ENCODE measurements at places on chromosomes 4 and X. TPM values are rescaled to one million over a fixed set of nuclear protein-coding genes. Genes with fewer than 3 reads are reported as not detected.

RAI2 gene
- 32.1 TPM for total RNA-seq

FAM13A gene
- 33.4 TPM for total RNA-seq

ADH1A gene
- total RNA-seq = 3.6 TPM

WNK3 gene
- 1.8 TPM for total RNA-seq

ZNF157 gene
- 0.23 TPM for total RNA-seq

ZNF81 gene
- 10.0 TPM for total RNA-seq

SEC31A gene
- total RNA-seq = 199 TPM

HPSE gene
- total RNA-seq = 5.6 TPM

SPIN2A gene
- 0.69 TPM for total RNA-seq

GAGE12C gene
- not detected for total RNA-seq

UNC5C gene
- total RNA-seq = 6.7 TPM

PCDH7 gene
- total RNA-seq = 8.0 TPM

GRCh38 chr4:46270986-46271596 is 118.8 kb downstream of the GABRA2 start:
- no peak for DNase-seq
- H3K27ac ChIP-seq = no peak overlapping the region
- H3K4me1 ChIP-seq = no peaks in the 10 kb centered on the region
- no peak overlapping the region for H3K4me3 ChIP-seq

- H3K27ac ChIP-seq = no peak overlapping the region
- no peaks in the 10 kb centered on the region for H3K4me1 ChIP-seq
- H3K27me3 ChIP-seq = no peaks in the 10 kb centered on the region
- H3K36me3 ChIP-seq = no peaks in the 10 kb centered on the region
- no peak for DNase-seq
Observed at GRCh38 chr4:24078347-24078962, 188.6 kb upstream of the PPARGC1A start.

DNA sequence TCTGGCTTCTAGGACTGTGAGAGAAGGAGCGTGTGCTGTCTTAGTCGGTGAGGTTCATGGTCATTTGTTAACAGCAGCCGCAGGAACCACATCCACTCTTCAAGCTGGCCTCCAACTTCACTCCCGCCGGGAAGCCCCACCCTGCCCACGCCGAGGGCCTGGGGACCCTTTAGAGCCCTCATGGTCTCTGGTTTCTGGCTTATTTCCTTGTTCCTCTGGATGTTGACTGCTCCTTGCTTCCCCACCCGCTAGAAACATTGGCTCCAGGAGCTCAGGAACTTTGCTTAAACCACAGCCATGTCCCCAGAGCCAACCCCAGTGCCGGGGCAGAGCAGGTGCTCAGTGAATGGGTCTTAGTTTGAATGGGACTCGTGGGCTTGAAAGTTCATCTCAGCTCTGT is 40.8 kb downstream of the HTRA3 start:
- H3K4me1 ChIP-seq = peaks cover 2% of the 10 kb centered on the region
- no peaks in the 10 kb centered on the region for H3K36me3 ChIP-seq
- no peak overlapping the region for H3K27ac ChIP-seq
- H3K27me3 ChIP-seq = no peaks in the 10 kb centered on the region
- peak; percentile 40 for DNase-seq

- H3K27me3 ChIP-seq = no peaks in the 10 kb centered on the region
- peaks cover 25% of the 10 kb centered on the region for H3K36me3 ChIP-seq
- H3K27ac ChIP-seq = peak overlapping the region; percentile 60
- H3K4me3 ChIP-seq = no peak overlapping the region
Observed at GRCh38 chr4:2245057-2245786, 3.3 kb upstream of the HAUS3 start.

DNA sequence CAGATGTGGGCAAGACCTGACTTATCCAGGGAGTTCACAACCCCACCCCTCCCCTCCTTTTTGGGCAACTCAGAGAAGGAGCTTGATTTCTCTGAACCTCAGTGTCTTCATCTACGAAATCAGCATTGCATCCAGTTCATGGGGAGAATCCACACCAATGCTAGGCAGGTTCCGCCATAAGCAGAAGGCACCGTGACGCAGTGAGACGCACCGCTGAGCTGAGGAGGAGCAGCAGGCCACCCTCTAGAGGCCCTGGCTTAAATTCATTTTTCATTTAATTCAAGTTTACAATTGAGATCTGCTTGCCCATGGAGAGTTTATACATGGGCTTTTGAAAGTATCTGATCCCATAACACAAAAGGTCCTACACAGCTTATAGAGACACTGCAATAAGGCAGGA is 55.7 kb downstream of the CPZ start:
- no peaks in the 10 kb centered on the region for H3K4me1 ChIP-seq
- H3K27me3 ChIP-seq = peaks cover 6% of the 10 kb centered on the region
- H3K36me3 ChIP-seq = no peaks in the 10 kb centered on the region
- no peak overlapping the region for H3K27ac ChIP-seq

DNA sequence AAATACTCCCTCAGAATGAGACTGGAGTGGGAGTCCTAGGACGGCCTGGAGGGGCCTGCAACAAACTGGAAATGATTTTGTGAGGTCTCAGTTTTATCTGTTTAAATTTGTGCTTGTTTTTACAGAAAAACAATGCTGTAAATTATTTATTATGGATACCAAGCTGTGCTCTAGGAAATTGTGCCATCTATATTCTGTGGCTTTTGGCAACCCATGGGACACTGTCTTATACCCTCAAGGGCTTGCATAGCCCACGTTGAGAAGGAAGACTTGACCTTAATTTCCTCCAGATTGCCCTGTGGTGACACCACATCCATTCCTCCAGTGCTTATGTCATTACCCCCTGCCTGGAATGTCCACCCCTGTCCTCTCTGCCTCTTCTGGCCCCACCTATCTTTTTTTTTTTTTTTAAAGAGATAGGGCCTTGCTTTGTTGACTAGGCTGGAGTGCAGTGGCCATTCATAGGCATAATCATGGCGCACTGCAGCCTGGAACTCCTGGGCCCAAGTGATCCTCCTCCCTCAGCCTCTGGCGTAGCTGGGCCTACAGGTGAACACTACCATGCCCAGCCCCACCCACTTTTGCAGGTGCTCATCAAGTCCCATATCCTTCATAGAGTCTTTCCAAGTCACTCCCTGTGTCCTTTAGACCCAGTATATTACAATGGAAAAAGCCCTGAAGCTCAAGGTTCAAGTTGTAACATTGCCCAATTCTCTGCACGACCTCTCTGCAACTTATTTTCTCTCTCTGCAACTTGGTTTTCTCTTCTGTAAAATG is 77.4 kb downstream of the HPRT1 start:
- H3K27ac ChIP-seq = no peak overlapping the region
- no peaks in the 10 kb centered on the region for H3K27me3 ChIP-seq
- no peaks in the 10 kb centered on the region for H3K4me1 ChIP-seq

- no peaks in the 10 kb centered on the region for H3K36me3 ChIP-seq
- H3K27ac ChIP-seq = no peak overlapping the region
- H3K4me1 ChIP-seq = no peaks in the 10 kb centered on the region
- no peaks in the 10 kb centered on the region for H3K27me3 ChIP-seq
Observed at GRCh38 chr4:152363086-152363485, 172.8 kb downstream of the FBXW7 start.

DNA sequence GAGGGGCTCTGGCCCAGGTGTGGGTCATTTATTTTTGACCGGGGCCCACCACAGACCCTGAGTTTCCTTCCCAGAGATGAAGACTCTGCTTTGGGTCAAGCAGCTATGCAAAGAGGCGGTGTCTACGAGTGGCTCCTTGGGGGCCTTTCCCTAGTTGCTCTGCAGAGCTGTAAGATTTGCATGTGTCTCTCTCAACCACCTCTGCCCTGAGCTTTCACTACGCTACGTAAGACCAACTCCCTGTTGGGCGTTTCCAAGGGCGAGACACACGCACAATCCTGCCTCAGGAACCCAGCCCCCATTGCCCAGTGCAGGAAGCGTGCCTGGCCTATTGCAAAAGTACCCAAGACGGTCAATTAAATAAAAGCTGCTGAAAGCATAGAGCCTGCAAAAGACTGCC is 10.0 kb upstream of the ANOS1 start:
- no peaks in the 10 kb centered on the region for H3K27me3 ChIP-seq
- no peak overlapping the region for H3K4me3 ChIP-seq
- no peak overlapping the region for H3K27ac ChIP-seq
- no peak for DNase-seq

- H3K4me3 ChIP-seq = no peak overlapping the region
- H3K27ac ChIP-seq = no peak overlapping the region
- no peaks in the 10 kb centered on the region for H3K36me3 ChIP-seq
- DNase-seq = no peak
- H3K27me3 ChIP-seq = peaks cover 12% of the 10 kb centered on the region
Observed at GRCh38 chr4:6516281-6516680, 43.9 kb upstream of the PPP2R2C start.

GRCh38 chr4:8495803-8496202 is 55.2 kb downstream of the TRMT44 start:
- H3K36me3 ChIP-seq = no peaks in the 10 kb centered on the region
- no peak overlapping the region for H3K4me3 ChIP-seq
- no peaks in the 10 kb centered on the region for H3K27me3 ChIP-seq
- H3K4me1 ChIP-seq = no peaks in the 10 kb centered on the region
- no peak for DNase-seq

DNA sequence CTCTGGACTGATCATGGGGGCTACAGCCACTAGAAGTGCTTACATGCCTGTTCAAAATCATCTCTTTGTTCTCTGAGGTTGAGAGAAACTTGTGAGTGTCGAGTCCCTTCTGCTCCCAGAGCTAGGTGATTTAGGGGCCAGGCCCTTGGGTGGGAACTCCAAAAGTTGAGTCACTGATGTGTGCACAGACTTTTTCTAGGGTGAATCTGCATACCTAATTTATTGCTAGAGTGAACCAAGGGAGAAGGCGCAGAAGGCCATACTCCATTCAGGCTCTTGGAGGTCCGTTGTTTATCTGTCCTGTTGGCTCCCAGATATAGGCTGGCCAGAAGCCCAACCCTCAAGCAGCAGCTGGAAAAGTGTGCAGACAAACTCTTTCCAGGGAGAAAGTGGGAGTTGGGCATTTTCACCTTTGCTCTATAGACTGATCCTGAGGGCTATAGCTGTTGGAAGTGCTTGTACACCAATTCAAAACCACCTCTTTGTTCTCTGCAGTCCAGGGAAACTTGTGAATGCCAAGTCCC is 80.8 kb upstream of the ARX start:
- no peaks in the 10 kb centered on the region for H3K4me1 ChIP-seq
- no peak overlapping the region for H3K4me3 ChIP-seq
- no peak overlapping the region for H3K27ac ChIP-seq
- no peaks in the 10 kb centered on the region for H3K36me3 ChIP-seq
- H3K27me3 ChIP-seq = no peaks in the 10 kb centered on the region
- DNase-seq = no peak

DNA sequence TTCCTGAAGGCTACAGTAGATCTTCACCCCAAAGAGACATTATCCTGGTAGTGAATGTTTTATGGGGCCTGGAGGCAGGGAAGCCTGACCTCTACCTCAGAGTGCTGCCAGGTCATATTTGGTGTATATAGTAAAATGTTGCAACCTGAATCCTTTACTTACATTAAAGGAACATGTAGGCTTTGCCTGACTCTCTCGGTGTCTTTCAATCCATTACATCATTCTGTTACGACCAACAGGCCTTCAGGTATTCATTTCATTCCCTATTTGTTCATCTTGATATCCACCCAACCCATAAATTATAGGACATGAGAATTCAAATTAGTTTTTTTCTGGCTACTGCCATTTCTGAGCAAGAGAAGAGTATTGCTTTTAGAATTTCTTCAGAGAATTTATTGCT is 116.5 kb downstream of the CFAP299 start:
- H3K4me3 ChIP-seq = no peak overlapping the region
- H3K36me3 ChIP-seq = no peaks in the 10 kb centered on the region
- no peaks in the 10 kb centered on the region for H3K4me1 ChIP-seq
- no peak for DNase-seq
- no peaks in the 10 kb centered on the region for H3K27me3 ChIP-seq

- H3K4me3 ChIP-seq = no peak overlapping the region
- no peak for DNase-seq
- H3K27me3 ChIP-seq = peaks cover 6% of the 10 kb centered on the region
- H3K36me3 ChIP-seq = no peaks in the 10 kb centered on the region
- no peaks in the 10 kb centered on the region for H3K4me1 ChIP-seq
- no peak overlapping the region for H3K27ac ChIP-seq
Observed at GRCh38 chr4:118270492-118270891, 82.3 kb downstream of the PRSS12 start.
